ENCODE measurements at places on chromosomes 12 and 14.

GRCh38 chr12:127270193-127270592, 996.8 kb upstream of the TMEM132C start:
- no peak for DNase-seq

GRCh38 chr14:95569440-95569839, 34.6 kb downstream of the GLRX5 start:
- DNase-seq, result no peak

- DNase-seq, result no peak
Observed at GRCh38 chr14:101360054-101360911, 201.0 kb upstream of the DIO3 start.

DNA sequence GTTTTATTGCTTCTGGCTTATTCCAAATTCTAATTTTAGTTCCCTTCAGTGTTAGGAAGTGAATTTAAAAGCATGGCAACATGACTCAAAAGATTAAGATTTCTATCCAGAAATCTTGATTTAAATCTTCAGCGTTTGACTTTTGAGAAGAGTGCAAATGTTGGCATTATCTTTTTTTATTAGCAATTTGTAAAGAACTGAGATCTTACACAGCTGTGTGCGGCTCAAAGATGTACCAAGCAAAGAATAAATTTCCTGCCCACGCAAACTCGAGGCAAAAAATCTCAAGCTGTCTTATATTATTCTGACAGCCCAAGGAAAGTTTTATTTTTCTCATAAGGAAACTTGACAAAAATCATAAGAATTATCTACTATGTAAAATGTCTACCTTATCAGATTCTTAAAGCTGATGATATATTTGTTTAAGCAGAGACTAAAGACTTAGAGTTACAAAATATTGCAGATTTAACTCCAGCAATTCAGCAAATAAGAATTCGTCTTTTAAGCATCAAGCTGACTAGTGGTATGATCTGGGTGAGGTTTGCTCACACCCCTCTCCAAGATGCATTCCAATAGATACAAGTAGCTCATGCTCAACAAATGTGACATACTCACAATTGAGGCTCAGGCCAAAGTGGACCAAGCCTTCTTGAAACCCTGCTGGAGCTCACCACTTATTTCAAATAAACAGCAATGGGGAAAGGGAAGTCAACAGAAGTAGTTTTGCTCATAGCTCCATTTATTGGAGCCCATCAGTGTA, 47.4 kb upstream of the POC1B start:
- DNase-seq, result no peak

DNA sequence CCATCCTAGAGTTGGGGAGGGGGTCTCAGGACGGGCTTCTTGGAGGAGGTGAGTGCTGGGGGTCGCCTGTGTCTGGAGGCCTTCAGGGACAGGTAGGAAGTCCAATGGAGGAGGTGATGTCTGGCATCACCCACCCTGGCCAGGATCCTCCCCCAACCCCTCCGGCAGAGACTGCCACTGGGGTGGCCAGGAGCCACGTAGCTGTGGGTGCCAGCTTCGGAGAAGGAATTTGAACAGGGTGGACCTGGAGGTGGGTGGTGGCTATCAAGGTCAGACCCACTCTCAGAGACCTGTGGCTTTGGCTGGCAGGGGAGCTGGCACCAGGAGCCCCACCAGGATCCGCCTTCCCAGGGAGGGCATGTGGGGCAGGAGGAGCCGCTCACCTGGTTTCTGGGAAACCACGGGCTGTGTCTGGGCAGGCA, 9.1 kb downstream of the CEP170B start:
- DNase-seq, result no peak

All from NCI-H1417 treated with DMSO at 0.1 percent for 48 hours (cell line).